ENCODE measurements at places on chromosomes 4 and X.

- no peak for DNase-seq
These were observed 113.0 kb downstream of the UCHL1 start for GRCh38 chr4:41369680-41370079.

GRCh38 chrX:74133156-74133796 is 170.7 kb upstream of the ZCCHC13 start:
- DNase-seq: peak; percentile 13

DNA sequence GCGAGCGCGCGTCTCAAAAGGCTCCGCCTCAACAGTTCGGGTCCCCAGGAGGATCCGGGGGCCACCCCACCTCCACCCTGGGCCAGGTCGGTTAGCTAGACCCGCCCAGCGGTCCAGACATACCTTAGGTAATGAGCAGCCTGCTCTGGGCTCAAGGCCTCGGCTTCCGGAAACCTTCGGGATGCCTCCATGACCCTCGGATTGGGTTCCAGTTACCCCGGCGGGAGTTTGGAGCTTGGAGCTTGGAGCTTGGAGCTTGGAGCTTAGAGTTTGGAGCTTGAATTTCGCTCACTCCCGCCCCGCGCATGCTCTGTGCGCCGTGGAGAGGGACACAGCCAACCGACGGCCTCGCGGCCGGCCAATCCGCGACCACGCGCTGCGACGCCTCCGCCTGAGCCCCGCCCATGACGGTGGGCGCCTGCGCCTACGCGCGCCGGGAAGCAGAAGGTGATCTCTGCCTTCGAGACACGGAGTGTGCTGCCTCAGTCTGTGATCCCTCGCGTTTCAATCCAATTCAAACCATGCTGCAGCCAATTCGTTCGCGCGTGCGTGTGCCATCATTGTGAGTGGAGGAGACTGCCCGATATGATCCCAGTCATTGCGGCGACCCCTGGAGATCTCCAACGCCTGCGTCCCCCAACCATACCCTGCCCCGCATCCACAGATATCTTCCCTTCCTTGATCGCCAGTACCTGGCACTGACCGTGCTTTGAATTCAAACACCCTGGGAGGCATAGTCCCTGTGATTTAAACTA is at the start of gene ERCC6L:
ERCC6L (minus strand) TSS at position 307 of the 755 bp plus-strand sequence; CDS start at position 191, 116 bp downstream.
- peak; percentile 25 for DNase-seq

DNA sequence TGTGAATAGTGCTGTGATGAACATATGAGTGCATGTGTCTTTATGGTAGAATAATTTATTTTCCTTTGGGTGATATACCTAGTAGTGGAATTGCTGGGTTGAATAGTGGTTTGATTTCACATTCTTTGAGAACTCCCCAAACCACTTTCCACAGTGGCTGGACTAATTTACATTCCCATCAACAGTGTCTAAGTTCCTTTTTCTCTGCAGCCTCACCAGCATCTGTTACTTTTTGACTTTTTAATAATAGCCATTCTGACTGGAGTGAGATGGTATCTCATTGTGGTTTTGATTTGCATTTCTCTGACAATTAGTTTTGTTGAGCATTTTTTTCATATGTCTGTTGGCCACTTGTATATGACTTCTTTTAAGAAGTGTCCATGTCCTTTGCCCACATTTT is 29.1 kb downstream of the JADE3 start:
- no peak for DNase-seq

DNA sequence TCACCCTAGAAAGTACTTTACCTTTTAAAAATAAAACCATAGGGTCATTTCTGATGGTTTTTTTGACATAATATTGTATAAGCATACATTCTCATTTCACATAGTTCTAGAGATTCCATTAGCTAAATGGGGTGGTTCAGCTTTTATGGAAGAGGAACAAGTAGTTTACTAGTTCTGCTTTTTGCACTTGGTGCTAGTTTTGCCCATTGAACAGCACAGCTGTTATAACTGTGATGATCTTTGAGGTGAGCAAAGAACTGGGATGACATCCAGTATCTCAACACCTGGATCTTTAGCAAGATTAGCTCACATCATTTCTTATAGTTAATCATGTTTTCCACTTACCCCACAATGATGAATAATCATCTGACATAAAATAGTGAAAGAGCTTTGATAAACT is 40.9 kb downstream of the MOB1B start:
- peak; percentile 73 for DNase-seq

GRCh38 chr4:152690706-152691651 is 11.2 kb upstream of the TMEM154 start:
- DNase-seq: no peak

DNA sequence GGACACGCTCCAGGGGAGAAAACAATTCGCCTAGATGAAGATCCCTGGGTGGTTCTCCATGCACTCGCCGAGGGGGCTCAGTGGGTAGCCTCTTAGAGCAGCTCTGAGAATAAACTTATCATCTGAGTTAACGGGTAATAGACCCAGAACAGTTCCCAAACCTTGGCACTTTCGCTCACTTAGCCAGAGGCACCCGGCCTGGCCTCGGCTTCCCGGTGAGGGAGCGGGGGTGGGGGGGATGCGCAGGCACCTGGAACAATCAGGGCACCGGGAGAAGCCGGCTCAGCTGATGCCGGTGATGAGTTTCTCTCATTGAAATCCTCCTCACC is 405 bp upstream of the ZAR1 start:
- DNase-seq: no peak

DNA sequence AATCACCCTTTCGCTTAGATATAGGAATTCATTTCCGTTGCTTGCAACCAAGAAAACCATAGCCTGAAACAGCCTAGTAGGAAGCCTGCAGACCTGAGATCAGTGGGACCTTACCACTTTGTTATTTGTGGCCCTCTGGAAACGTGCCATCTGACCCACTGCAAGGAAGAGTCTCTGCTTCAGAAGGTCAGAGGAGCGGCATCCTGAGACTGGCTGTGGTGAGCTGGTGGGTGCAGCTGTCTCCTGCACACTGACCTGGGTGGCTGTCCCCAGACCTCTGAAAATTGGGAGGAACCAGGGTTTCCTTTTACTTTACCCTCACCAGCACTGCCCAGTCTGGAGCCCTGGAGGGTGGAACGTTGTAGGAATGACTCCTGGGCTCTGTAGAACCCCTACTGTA is 18.2 kb downstream of the SHROOM2 start:
- DNase-seq: no peak

- no peak for DNase-seq
These were observed 4.1 kb upstream of the EPGN start for GRCh38 chr4:74304095-74304625.

DNA sequence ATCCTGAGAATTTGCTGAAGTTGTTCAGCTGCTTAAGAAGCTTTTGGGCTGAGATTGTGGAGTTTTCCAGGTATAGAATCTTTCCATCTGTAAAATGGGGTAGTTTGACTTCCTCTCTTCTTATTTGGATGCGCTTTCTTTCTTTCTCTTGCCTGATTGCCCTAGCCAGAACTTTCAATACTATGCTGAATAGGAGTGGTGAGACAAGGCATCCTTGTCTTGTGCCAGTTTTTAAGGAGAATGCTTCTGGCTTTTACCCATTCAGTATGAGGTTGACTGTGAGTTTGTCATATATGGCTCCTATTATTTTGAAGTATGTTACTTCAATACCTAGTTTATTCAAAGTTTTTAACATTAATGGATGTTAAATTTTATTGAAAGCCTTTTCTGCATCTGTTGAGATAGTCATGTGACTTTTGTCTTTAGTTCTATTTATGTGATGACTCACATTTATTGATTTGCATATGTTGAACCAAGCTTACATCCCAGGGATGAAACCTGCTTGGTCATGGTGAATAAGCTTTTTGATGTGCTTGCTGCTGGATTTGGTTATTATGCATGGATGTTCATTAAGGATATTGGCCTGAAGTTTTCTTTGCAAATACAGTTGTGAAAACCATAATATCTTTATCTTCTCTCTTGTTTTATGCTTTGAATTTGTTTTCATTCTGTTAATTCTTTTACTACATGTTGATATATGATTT is 573.8 kb upstream of the NDST4 start:
- no peak for DNase-seq

GRCh38 chr4:41418444-41418843 is 119.5 kb upstream of the LIMCH1 start:
- DNase-seq: no peak

- no peak for DNase-seq
These were observed 419.2 kb upstream of the CT83 start for GRCh38 chrX:116881961-116882360.

DNA sequence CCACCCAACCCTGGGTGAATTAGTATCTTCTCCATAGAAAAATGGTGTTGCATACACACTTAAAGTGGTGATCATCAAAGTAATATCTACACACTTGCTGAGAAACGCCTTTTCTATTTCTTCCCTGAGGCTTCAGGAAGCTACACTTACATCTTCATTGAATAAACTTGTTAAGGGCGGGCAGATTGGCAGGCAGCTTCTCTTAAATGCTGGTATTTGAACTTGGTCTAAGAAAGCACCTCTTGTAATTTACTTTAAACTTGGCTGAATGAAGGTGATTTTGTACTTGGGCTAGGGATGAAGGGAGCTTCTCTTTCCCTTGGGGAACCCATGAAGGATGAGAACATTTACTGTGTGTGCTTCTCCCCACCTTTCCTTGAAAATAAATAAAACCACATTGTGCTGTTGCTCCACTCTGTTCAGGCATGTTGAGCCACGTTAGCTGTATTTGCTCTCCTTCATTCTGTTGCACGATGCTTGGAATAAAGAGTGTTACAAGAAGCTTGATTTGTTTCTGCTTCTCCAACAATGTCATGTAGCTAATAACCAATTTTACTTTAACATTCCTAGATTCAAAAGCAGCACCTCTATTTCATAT is 430.1 kb downstream of the ANKRD50 start:
- DNase-seq: no peak

DNA sequence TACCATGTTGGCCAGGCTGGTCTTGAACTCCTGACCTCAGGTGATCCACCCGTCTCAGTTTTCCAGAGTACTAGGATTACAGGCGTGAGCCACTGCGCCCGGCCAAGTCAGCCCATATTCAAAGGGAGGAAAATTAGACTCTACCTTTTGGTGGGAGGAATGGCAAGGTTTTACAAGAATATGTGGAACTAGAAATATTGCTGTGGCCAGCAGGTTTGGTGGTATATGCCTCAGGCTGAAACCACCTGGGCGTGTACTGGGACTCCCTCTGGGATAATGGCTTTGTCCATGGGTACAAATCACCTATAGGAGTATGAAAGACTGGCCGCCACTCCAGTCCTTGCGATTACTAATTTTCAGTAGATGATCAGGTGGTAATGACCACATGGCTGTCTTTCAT is 32.4 kb downstream of the SAT1 start:
- no peak for DNase-seq

- no peak for DNase-seq
These were observed 339.8 kb upstream of the GATB start for GRCh38 chr4:152100379-152101201.

- DNase-seq: no peak
These were observed 607.1 kb upstream of the DIPK2B start for GRCh38 chrX:45807572-45808425.

GRCh38 chr4:4480205-4480604 is 61.6 kb downstream of the STX18 start:
- DNase-seq: no peak

DNA sequence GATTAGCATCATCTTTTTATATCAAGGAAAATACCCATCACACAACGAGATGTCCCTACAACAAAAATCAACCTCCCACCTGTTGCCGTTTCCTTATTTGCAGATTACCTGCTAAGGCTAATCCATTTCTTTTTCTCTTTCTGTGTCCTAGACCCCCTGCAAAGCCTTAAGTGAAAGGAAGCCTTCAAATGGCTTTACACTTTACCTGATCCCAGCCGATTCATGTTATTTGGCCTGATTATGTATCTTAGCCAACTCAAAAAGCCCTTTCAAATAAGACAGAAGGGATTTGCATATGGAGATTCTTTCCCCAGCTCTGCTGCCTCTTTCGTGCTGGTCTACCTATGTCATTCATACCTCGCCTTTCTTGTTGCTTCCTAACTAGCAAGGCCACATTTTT is 14.4 kb downstream of the ABCG2 start:
- no peak for DNase-seq

DNA sequence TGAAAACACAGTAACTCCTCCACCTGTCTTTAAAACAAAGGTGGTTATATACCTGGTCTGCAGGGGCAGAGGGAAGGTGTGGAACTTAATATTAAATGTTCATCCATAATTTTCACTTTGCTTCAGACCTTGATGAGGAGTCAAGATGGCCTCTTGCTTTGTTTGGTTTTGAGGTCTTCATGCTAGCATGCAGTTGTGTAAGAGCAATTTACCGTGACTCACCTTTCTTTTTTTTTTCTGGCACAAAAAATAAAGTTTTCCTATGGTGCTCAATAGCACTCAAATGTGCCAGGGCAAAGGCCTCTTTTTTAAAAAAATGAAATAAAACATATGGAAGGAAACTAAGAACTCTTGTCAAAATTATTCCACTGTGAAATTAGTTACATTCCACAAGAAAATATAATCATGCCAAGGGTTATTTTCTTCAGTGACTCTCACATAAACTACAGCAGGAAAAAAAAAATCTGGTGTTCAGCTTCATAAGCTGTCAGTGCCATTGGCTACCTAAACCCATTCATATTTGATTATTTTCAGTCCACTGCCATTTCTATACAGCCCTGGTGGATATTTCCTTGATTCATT is 128.2 kb downstream of the SLC7A11 start:
- no peak for DNase-seq

GRCh38 chr4:6971536-6972374 is 62.1 kb downstream of the TBC1D14 start:
- DNase-seq: no peak

Measured in bone marrow (tissue), 2 donors.